Stimulated activated CD8-positive, alpha-beta memory T cell treated with anti-CD3 and anti-CD28 coated beads, Interleukin-15, amount 100 ng/mL, for 48 hours (primary cell): ENCODE measurements at places on chromosomes 11 and 22.

- DNase-seq = no peak
These were observed 161.8 kb upstream of the GRK3 start for GRCh38 chr22:25402501-25403283.

DNA sequence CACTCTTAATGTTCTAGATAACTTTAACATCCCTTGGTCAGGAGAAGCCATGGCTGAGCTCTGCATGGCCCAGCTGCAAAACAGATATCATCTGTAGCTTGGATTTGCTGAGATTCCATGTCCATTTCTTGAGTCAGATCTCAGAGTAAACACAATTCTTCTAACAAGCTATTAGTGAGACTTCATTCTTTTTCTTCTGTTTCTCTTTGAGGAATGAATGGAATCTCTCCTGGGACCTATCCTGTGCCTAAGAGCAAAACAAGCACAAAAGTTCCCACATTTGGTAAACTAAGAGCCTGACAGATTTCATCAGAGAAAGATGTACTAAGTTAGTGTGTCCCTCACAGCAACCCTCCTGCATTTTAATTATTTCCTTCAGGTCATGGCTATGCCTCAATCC, 142.8 kb downstream of the MAML2 start:
- DNase-seq = no peak

DNA sequence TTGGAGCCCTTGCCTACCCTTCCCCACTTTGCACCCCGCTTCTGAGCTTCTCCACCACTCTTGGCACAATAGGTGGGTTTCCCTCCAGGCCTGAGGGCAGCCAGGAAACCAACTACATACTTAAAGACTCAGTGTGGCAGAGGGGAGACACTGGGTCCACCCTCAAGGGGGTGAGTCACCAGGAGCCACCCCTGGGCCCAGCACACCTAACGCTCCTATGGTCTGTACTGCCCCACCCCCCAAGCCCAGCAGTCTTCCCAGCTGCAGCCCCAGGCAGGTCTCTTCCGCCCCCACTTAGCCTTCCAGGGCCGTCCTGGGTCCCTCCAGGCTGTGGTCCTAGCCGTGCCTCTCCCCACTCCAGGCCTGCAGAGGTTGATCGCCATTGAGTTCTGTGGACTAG, 3.2 kb upstream of the TMPRSS13 start:
- no peak for DNase-seq

- DNase-seq = no peak
These were observed 13.4 kb downstream of the OR51B4 start for GRCh38 chr11:5288108-5288905.

GRCh38 chr11:11787305-11788062, 54.3 kb upstream of the USP47 start:
- DNase-seq = peak; percentile 16

- no peak for DNase-seq
These were observed 146.7 kb downstream of the CTTN start for GRCh38 chr11:70544774-70545609.

DNA sequence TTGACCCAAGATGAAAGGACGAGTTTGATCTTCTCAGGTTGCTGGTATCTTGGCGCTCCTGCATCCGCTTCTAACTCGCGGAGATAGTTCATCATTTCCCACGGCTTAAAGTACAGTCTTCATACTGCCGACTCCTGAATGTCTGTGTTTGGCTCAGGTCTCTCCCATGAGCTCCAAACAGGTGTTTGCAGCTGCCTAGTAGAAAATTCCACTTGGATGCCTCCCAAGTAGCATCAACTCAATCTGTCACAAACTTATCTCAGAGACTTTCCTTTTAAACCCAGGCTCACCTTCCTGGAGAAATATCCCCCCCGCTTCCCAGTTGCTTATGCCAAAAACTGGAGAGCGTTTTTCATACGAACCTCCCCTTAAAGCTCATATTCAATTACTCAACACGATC, 986.5 kb downstream of the TBC1D22A start:
- DNase-seq = no peak
